Gastroesophageal sphincter (tissue), 4 donors: ENCODE measurements at places on chromosomes 2 and 18.

DNA sequence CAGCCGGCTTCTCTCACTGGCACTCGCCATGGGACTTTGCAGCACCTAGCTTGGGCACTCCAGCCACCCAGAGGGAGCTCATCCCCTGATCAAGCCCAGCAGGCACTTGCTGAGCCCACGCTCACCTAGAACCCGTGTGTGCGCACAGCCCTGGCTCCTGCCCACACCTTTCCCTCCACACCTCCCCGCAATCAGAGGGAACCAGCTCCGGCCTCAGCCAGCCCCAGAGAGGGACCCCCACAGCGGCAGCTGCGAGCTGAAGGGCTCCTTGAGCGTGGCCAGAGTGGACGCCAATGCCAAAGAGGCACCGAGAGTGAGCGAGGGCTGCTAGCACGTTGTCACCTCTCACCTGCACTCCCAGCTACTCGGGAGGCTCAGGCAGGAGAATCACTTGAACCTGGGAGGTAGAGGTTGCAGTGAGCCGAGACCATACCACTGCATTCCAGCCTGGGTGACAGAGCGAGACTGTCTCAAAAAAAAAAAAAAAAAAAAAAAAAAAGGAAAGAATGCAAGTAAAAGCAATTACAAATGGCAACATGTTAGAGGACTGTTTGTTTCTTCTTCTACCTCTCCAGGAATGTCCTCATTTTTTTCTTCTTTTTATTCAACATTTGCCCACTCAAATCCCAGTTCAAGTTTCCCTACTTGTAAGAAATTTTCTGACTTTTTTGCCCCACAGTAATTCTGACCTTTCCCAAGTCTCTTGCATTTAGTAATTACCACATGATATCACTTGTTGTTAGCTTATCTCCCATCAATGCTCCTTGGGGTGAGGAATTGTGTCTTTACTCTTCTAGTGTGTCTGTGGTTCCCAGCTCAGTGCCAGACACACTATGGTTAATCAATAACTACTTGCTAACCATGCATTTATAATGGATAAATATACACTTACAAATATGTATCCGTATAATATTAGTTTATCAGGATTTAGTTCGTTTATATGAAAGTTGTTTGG lies 40.6 kb upstream of the ST3GAL5 start:
- ATAC-seq, result no peak
- H3K4me1 ChIP-seq, result peaks cover 24% of the 10 kb centered on the region
- no peaks in the 10 kb centered on the region for H3K27me3 ChIP-seq
- H3K36me3 ChIP-seq, result no peaks in the 10 kb centered on the region
- H3K4me3 ChIP-seq, result no peak overlapping the region
- H3K27ac ChIP-seq, result peak overlapping the region; percentile 51

- peak; percentile 6 for ATAC-seq
- no peak overlapping the region for H3K4me3 ChIP-seq
- no peaks in the 10 kb centered on the region for H3K27me3 ChIP-seq
- no peak overlapping the region for H3K27ac ChIP-seq
- H3K4me1 ChIP-seq, result peaks cover 35% of the 10 kb centered on the region
Measured at GRCh38 chr18:48442761-48443160, 33.6 kb upstream of the ZBTB7C start.

GRCh38 chr2:96159084-96159830 lies 14.0 kb upstream of the DUSP2 start:
- H3K27ac ChIP-seq, result no peak overlapping the region
- no peak for ATAC-seq
- H3K36me3 ChIP-seq, result no peaks in the 10 kb centered on the region
- H3K4me3 ChIP-seq, result no peak overlapping the region
- H3K27me3 ChIP-seq, result peaks cover 15% of the 10 kb centered on the region

GRCh38 chr2:121366040-121366439 lies 81.0 kb upstream of the TFCP2L1 start:
- no peak for ATAC-seq
- peaks cover 2% of the 10 kb centered on the region for H3K4me1 ChIP-seq
- no peaks in the 10 kb centered on the region for H3K36me3 ChIP-seq
- no peaks in the 10 kb centered on the region for H3K27me3 ChIP-seq
- H3K27ac ChIP-seq, result no peak overlapping the region
- H3K4me3 ChIP-seq, result no peak overlapping the region

DNA sequence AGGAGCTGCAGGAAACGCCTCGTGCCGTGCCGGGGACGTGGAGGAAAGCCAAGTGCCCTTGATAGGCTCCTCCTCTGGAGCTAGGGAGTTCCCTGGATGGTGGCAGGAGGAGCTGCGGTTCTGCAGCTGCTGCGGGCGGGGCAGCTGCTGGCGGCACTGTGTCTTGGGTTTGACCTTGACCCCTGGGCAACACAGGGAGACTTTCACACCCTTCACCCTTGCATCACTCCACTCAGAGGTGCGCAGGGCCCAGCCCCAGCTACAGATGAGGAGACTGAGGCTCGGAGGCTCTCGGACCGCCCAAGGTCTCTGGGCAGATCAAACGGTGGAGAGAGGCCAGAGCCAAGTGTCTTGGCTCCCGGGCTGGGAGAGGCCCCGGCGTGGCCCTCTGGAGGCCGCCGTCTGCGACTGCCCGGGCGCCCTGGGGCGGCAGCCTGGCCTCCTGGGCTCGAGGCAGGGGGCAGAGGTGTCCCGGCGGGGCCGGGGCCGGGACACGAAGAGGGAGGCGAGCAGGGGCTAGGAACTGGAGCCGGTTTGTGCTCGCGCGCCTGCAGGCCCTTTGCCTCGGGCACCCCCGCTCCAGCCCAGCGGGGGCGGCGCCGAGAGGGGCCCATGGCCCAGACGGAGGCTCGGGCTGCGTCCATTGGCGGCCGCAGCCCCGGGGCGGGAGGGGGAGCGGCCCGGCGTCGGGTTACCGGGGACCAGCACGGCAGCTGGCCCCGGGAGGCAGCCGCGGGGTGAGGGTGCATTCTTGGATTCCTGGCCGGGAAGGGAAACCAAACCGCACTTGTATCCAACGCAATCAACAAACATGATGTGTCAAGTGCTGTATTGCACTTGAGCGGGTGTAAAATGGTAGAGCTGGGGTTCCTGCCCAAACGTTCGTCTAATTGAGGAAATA lies 129.6 kb upstream of the SLC1A4 start:
- peaks cover 55% of the 10 kb centered on the region for H3K4me1 ChIP-seq
- ATAC-seq, result peak; percentile 83
- H3K4me3 ChIP-seq, result peak overlapping the region; percentile 19
- H3K36me3 ChIP-seq, result no peaks in the 10 kb centered on the region
- no peaks in the 10 kb centered on the region for H3K27me3 ChIP-seq

- no peak for ATAC-seq
- peaks cover 6% of the 10 kb centered on the region for H3K4me1 ChIP-seq
- no peak overlapping the region for H3K27ac ChIP-seq
- H3K27me3 ChIP-seq, result no peaks in the 10 kb centered on the region
- no peak overlapping the region for H3K4me3 ChIP-seq
- no peaks in the 10 kb centered on the region for H3K36me3 ChIP-seq
Measured at GRCh38 chr2:203993560-203993959, 57.0 kb downstream of the ICOS start.
